ENCODE measurements at places on chromosomes 16 and 17.
A peak's percentile ranks its signal among the peaks of the same experiment; 100 is the strongest.

DNA sequence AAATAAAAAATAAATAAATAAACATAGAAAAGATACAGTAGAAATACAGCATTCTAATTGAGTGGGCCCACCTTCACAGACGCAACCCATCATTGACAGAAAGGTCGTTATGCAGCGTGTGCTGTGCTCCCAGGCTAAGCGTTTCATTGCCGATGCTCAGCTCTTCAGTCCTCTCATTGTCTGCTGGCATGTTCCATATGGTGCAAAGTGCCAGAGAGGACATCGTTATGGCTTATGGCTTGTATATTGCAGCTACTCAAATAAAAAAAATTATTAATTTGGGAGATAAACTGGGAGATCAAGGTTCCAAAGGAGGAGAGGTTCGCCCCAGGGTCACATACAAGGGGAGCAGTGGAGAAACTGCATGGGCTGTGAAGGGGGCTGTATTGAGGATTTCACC lies 11.3 kb upstream of the UBALD2 start:
- DNase-seq = no peak

- peak; percentile 80 for DNase-seq
Measured at GRCh38 chr16:71426069-71426879, 15.6 kb downstream of the TLE7 start.

DNA sequence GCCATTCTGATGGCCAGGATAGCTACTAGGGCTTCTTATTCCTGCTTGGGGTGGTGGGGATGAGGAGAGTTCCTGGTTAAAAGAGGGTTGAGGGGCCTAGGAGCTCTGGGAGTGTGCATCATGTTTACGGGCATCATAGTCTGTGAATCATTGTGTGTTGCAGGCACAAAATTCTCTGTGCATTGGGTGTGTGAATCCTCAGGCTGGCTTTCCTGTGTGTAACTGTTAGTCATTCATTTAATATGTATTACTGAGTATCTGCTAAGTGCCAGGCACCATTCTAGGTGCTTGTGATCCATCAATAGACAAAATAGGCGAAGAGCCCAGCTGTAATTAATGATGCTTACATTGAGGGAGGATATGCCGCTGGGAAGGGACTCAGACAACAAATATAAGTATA lies 5.8 kb downstream of the PPY start:
- DNase-seq = no peak

DNA sequence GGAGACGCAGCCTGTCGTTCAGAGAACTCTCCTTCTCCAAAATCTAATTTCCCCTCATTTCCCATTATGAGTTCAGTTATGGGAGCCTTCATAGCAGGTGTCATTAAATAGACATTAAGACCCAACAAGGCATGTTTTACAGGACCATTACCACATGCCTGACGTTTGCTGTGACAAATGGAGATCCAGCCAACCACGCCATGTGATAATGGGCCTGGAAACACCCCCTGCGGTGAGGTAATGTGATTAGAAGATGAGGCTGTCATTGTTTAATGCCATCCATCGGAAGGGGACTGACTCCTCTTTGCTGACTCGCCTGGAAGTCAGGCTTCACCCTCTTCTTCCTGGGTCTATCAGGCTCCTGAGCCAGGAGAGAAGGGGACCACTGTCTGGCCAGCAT lies 76.9 kb downstream of the WSCD1 start:
- DNase-seq = no peak

DNA sequence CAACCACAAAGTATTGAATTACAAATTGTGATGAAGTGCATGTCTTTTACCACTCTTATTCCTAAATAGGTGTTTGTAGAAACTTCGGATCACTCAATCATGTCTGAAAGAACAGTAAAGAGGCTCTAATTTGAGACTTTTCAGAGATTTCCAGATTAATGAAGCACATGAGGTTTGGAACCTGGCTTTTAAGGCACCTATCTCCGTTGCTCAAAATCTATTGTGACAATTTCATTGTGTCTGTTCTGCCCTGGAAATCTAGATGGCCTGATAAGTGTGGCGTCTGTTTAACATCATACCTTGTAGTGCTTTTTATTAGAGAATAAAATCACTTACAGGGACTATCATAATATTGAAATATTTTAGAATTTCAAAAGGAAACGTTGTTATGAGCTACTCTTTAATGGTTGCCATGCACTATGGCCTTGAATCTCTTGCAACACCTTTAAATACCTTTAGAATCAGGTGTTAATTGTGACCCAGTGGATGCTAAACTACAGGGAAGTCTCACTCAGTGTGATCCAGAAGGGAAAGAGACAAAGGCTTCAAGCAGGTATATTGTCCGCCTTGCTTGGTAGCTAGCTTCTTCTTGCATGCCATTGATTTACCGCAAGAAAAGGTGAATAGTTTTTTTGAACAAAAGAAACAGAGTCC lies 210.3 kb downstream of the CNTNAP4 start:
- no peak for DNase-seq

- no peak for DNase-seq
Measured at GRCh38 chr17:64200080-64201032, 62.7 kb downstream of the TEX2 start.

DNA sequence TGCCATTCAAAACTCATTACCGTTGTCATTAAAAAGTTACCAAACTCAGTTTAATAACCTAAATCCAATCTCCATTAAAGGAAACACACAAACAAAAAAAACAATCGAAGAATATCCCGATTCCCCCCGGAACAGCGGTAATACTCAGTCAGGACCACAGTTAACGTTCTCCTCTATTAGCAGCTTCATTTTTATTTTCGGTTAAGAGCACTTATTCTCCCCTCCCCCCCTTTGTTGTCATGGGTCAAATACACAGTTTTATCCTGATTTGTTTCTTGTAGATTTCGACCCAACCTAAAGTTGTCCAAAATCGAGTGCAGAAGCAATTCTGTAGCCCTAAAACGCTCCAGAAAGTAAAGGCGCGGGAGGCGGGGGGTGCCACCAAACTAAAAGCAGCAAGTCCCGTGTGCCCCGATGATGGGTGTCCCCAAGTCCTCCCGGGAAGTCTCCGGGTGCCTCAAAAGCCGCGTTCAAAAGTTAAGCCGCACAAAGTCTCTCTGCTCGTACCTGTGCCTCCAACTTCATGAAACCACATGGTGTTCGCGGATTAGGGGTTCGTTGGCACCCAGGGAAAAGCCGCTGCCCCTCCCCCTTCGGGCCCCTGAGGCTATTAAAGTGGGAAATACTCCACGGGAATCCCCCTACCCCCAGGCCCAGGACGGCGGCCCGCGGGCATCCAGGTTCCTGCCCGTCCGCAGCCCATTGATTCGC lies 996 bp downstream of the SUMO2 start:
- DNase-seq = no peak

DNA sequence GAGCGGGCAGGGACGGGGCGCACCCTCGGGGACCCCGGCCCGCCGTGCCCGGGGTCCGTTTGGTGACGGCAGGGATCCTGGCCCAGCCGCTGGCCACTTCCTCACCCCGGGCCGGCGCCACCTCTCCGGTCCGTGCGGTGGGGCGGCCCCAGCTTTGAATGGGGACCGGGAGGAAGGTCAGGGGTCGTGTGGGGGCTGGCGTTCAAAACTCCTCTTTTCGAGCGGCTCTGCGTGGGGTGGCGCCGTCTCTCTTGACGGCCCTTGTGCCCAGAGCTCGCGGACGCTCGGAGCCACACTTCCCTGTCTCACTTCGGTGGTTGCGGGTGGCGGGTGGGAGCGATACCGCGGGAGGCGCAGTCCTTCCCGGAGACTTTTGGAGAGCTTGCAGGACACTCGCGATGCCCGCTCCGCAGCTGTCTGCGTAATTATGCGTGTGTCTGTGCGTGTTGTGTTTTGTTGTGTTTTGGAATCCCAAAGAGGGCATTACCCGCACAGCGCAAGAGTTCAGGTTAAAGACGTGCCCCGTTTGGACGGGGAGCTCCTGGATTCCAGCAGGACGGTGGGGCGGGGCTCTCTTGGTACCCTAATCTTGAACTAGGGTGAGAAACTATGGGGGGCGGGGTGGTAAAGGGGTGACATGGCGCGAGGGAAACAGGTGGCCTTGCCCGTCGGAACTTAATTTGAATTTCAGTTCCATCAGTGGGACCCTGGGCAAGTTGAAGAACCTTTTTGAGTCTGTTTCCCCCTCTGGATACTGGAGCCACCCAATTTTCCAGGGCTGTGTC lies 637 bp downstream of the PLCG2 start:
- no peak for DNase-seq

GRCh38 chr16:85536073-85536410 lies 77.1 kb upstream of the GSE1 start:
- DNase-seq = no peak

DNA sequence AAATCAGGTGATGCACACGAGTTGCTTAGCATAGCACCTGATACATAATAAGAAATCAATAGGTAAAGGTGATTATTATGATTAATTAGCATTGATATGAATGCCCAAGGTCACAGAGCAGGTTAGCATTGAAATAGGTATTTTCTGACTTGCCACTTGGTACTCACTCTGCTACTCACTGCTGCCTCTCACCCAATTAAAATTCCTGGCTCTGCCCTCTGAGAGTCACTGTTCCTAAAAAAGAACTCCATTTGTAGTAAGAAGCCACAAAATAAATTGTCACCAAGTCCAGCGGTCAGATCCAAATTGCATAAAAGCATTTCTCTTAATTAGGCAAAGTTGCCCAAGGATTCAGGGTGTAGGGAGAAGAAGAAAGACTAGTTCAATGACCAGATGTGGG lies 8.9 kb upstream of the GRIN2A start:
- no peak for DNase-seq

DNA sequence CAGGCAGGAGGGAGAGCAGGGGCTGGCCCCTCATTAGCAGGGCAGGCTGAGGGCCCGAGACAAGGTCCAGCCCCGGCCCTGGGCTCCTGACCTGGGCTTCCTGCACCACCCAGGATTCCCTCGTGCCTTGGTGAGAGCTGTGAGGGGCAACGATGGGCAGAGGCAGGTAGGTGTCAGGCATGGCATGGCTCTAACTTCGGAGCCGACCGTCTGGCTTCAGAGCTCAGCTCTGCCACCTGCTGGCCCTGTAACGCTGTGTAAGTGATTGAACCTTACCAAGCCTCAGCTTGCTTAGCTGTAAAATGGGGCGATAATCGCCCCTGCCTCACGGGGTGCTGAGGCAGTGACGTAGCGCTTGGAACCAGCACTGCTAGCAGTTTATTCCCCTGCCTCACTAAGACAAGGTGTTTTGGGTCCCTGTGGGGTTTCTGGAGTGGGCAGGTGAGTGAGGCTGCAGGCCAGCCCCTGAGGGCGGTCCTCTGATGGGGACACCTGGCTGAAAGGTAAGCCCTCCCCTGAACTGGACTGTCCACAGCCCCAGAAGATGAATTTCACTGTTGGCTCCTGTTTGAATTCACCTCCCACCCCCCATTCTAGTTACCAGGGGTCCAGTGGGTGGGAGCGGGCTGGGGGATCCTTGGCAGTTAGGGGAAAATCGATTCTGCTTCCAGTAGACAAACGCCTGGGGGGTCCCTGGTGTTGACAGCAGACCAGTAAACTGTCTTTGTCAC lies 184.8 kb upstream of the GSE1 start:
- DNase-seq = peak; percentile 9

- DNase-seq = no peak
Measured at GRCh38 chr17:27310565-27311110, 16.7 kb downstream of the WSB1 start.
